ENCODE measurements at places on chromosomes 7 and 10. TPM values are rescaled to one million over a fixed set of nuclear protein-coding genes. Genes with fewer than 3 reads are reported as not detected.

DNA sequence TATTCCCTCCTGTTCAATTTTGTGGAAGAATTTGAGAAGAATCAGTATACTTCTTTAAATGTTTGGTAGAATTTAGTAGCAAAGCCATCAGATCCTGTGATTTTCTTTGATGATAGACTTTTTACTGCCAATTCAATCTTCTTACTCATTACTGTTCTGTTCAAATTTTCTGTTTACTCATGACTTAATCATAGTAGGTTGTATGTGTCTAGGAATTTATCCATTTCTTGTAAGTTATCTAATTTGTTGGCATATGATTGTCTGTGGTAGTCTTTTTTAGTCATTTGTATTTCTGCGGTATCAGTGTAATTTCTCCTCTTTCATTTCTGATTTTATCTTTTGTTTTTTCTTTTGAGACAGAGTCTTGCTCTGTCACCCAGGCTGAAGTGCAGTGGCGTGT lies 87.4 kb downstream of the CCDC3 start:
- DNase-seq = no peak

GRCh38 chr7:157909370-157909769 lies 572.6 kb downstream of the DNAJB6 start:
- DNase-seq = no peak

DNA sequence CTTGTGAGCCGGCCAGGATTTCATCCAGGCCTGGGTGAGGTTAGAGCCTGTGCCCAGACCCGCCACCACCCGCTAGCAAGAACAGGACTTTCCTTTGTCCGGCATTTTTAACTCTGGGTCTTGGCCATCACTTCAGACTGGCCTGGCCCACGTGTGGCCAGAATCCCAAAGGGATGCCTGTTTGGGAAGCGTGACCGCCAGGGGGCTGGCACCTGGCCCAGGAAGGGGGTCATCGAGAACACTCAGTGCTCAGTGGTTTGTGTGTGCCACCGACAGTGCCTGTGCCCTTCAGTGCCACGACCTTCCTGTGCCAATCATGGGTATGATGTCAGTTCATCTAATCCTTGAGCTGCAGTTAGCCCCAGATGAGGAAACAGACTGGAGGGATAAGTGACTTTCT lies 85.0 kb downstream of the ZMIZ1 start:
- DNase-seq = peak; percentile 92

DNA sequence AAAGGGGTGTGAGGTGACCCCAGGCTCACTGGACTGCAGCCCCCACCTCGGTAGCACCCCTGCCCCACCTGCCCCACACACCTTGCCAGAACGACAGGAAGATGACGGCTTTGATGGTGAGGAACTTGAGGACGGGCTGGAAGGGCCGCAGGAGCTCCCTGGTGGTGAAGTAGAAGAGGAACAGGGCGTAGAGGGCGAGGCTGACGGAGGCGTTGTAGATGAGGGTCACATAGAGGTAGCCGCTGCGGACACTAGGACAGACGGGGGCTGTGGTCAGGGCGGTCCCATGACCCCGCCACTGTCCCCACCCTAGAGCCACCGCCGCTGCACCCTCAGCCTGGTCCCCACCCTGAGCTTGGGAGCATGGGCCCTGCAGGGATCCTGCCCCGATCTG lies 7.6 kb downstream of the TMEM184A start:
- peak; percentile 36 for DNase-seq

The CPA2 gene
- not detected for total RNA-seq

DNA sequence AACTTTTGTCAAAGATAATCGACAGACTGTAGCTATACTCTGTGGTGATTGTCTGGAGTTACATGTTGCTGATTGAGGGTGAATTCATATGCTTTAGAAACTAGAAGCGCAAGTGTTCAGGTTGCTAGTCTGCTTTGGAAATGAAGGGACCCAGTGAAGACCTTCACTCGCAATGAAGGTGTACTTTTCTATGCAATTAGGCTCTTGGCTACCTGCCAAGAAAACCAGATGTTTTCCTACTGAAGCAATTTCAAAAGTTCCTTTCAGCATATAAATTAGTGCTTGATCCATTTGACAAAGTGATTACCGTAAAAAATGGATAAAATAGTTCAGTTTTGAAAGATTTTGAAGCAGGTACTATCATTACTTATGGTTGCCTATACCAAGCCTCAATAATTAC lies 10.0 kb upstream of the STK31 start:
- DNase-seq = no peak

DNA sequence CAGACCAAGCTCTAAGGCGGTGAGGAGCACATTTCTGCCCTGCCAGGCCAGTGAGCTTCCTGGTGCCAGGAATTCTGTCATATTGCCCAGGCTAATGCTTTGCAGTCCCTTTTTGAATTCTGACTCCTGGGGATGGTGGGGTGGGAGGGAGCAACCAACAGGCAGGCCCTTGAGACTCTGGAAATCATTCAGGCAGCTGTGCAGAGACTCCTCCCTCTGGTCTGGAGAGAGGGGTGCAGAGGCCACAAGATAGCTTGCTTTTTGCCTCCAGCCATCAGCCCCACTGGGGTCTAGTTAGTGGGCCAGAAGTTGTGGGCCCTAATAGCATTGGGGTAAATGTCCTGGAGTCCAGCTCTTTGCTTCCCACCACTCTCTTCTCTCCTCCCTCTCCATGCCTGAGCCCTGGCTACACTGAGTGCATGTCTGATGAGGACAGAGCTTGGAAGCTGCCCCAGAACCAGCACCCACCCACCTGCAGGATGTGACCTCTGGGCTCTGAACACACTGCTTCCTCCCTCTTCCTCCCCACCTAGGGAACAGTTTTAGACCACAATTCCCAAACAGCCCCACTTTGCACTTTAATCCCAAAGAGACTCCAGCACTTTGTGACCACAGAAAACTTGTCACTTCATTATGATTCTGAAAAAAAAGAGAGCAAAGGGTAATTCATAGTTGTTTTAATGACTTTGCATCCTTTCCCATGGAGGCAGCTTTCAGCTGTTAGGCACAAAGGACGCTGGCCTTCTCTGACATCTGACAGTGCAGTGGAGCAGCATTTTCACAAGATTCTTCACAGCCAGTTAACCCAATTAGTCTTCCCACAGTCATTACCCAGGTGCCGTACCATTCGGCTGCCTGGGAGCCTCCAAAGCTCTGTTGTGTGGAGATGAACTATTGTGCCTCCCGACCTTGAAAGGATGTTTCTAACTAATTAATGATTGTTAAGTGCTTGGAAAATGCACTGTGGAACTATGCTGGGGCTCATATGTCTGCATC lies 262.5 kb downstream of the TRIL start:
- DNase-seq = no peak

GRCh38 chr7:110861163-110861562 lies 229.8 kb upstream of the LRRN3 start:
- no peak for DNase-seq

DNA sequence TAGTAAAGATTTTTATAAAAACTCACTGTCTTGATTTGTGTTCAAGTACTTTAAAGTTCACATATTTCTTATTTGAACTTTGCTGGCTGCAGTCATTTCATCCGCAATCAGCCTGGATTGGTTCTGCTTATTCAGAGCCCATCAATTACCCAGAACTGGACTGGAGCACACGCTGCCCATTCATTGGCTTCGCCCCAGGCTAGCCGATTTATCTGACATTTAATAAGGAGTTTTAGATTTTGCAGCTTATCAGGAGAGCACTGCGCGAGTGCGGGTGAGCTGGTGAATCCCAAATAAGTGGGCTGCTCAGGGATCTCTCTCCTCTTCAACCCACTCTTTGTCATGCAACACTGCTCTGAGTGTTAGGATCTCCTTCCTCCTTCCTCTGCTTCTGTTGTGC lies 166.0 kb upstream of the GPR26 start:
- DNase-seq = no peak

DNA sequence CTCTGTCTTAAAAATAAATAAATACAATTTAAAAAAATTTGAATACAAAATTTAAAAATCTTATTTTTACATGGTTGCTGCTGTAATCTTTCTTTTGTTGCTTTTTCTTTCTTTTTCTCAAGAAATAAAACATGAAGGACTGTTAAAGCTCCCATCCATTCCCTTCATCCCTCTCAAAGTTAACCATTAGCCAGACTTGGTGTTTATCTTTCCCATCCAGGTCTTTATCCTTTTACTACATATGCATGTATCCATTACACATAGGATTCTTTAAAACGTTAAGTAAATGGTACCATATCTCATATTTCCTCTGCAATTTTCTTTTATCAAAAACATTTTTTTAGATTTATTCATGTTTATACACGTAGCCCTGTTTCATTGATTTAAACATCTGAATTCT lies 70.1 kb downstream of the CREB3L2 start:
- DNase-seq = no peak

- no peak for DNase-seq
Observed at GRCh38 chr7:22610263-22610662, 110.3 kb upstream of the STEAP1B start.

The FOXI2 gene
- 0.06 TPM for total RNA-seq

DNA sequence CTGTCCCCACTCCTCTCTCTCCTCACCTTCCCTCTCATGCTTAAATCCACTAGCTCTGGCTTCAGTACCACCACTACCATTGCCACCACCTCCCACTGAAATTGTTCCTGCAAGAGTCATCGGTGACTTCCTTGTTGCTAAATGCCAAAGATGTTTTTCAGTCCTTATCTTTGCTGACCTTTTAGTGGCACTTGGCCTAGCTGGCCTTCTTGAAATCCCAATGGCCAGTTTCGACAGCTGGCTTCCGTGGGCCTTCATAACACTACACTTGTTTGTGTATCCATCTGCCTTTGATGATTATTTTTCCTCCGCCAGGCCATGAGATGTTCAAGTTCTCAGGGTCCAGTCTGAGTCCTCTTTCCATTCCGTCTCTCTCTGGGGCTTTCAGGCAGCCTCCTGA lies 118.2 kb upstream of the NANOS1 start:
- DNase-seq = no peak

DNA sequence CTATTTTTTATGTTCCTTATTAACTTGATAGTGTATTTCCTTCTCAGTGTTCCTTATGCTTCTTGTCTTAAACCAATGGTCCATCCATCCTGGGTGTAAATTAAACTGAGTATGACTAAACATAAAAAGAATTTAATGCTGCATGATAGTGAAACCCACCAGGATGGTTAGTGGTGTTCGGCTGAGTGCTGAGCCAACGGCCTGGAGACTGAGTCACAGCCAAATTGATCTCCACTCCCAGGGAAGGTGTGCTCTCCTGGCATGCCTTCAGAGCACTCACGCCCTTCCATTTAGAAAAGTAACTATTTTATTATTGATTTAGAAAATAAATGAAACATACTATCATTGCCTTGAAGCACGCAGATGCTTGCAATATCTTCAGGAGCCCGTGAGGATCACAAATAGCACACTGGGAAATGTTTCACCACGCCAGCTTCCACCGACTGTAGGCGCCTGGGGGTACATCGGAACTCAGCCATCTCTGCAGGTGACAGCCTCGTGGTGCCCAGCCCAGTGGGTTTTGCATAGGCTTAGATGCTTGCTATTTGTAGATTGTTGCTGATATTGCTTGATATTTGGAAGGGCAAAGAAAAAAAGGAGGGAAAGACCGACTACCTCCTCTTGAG lies 40.0 kb upstream of the LOXL4 start:
- DNase-seq = no peak

- no peak for DNase-seq
Observed at GRCh38 chr7:77537136-77537777, at the start of gene PTPN12. PTPN12 (plus strand) TSS chr7:77537295; CDS start chr7:77537547, 252 bp downstream.

Data from right cardiac atrium (tissue), 5 donors.